ENCODE measurements at places on chromosomes 12 and 14.

- no peak for DNase-seq
These were observed 133.3 kb upstream of the SLCO1C1 start for GRCh38 chr12:20561871-20562270.

GRCh38 chr14:81474148-81474492 lies 59.5 kb downstream of the SEL1L start:
- no peak for DNase-seq

DNA sequence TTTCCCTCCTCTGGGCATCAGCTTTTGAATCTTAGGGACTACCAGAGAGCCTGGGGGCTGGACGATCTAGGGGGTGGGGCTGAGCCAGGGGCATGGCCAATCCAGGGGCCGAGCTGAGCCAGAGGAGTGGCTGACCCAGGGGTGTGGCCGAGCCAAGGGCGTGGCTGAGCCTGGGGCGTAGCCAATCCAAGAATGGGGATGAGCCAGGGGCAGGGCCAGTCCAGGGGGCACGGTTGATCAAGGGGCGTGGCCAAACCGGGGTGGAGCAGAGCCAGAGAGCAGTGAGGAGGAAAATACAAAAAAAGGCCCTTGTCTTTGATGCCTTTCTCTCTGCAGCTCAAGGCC lies 219.3 kb upstream of the NOS1 start:
- DNase-seq, result no peak

GRCh38 chr14:34713681-34714319 lies 593 bp downstream of the CFL2 start:
- DNase-seq, result peak; percentile 5

- no peak for DNase-seq
These were observed 130.5 kb downstream of the ZFP36L1 start for GRCh38 chr14:68662392-68662791.

- no peak for DNase-seq
These were observed 2.1 kb downstream of the ITGA5 start for GRCh38 chr12:54416687-54417603.

- no peak for DNase-seq
These were observed 85.7 kb downstream of the KIF26A start for GRCh38 chr14:104224131-104224505.

GRCh38 chr14:50001999-50002925 lies 109.4 kb downstream of the ARF6 start:
- peak; percentile 72 for DNase-seq

DNA sequence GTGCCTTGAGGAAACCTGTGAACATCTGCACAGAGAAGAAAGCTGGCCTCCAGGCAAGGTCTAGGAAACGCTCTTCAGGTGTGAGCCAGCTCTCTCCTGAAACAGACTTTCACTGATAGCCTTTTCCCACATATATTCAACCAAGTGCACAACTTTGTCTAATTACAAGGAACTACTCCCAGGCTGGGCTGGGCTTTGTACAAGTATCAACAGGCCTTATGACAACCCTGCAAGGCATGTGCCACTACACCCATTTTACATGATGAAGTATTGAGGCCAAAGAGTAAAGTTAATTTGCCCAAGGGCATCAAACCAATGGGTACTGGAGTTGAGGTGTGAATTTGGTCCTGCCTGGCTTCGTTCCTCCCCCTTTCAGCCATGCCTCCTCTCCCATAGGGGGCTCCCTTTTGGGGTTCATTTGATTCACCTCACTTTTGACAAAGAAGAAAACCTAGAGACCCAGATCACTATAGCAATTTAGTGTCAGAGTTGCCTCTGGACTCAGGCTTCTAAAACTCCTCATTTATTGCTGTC lies 2.1 kb downstream of the CSRP2 start:
- DNase-seq, result no peak

DNA sequence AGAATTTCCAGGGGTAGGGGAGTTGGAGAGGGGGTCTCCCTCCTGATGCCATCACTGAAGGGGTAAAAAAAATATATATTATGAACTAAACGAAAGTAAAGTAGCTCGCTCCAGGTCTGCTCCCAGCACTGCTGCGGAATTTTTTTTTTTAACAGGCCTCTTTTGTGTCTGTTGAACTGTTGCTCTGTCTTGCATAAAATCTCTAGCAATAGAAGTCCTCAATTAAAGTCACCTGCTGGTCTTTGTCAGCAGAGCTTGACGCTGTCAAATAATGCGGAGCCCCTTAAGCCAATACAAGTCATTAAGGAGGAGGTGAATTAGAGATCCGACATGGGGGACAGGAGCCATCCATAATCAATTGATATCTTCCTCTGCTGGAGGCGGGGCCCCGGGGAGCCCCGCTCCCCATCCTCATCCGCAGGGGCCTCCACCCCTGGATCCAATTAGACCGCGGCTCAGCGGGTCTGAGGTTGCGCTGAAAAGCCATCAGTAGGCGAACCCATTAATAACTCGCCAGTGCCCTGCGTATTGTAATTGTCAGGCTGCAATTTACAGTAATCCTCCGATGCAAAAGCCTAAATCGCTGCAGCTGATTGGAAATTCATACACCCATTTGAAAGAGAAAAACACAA lies 85.6 kb downstream of the DICER1 start:
- no peak for DNase-seq

- DNase-seq, result no peak
These were observed 244.9 kb downstream of the ADAMTS20 start for GRCh38 chr12:43307126-43307525.

GRCh38 chr12:116434155-116435011 lies 124.8 kb upstream of the MAP1LC3B2 start:
- no peak for DNase-seq

DNA sequence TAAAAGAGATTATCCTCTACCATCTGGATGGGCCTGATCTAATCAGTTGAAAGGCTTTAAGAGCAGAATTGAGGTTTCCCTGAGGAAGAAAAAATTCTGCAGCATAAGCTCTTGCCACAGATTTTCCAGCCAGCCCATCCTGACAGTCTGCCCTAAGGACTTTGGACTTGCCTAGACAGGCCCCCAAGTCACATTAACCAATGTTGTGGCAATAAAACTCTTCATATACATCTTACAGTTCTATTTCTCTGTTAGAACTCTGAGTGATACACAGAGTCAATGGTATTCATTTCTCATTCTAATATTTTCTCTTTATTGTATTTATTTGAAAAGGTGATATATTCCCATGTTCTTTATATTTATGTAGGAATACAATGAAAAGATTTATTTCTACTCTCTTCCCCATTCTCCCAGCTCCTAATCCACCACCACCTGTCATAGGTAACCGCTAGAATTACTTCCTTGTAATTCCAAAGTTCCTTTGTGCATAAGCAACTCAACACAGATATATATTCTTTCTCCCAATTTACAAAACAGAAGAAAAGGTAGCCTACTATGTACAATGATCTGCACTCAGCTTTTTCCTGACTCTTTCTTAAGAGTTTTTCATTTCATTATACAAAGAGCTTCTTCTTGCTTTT lies 182.1 kb downstream of the CAPZA3 start:
- no peak for DNase-seq

GRCh38 chr14:29944091-29944490 lies 16.4 kb upstream of the PRKD1 start:
- DNase-seq, result no peak

GRCh38 chr12:71981149-71981548 lies 42.5 kb downstream of the TPH2 start:
- DNase-seq, result no peak

- no peak for DNase-seq
These were observed 49.1 kb downstream of the KCNA1 start for GRCh38 chr12:4958697-4959375.

DNA sequence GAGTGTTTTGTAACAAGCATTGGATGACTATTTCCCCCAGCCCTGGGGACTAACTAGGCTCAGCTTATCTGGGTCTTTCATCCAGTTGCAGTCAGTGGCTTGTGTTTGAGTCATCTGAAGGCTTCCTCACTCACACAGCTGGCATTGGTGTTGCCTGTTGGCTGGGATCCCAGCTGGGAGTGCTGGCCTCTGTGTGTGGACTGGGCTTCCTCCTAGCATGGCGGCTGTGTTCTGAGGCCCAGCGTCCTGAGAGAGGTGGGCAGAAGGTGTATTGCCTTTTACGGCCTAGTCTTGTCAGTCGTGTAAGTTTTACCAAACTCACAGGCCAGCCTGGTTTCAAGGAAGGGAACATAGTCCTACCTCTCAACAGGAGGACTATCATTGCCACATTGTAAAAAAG lies 28.3 kb upstream of the PPP2R5C start:
- no peak for DNase-seq

DNA sequence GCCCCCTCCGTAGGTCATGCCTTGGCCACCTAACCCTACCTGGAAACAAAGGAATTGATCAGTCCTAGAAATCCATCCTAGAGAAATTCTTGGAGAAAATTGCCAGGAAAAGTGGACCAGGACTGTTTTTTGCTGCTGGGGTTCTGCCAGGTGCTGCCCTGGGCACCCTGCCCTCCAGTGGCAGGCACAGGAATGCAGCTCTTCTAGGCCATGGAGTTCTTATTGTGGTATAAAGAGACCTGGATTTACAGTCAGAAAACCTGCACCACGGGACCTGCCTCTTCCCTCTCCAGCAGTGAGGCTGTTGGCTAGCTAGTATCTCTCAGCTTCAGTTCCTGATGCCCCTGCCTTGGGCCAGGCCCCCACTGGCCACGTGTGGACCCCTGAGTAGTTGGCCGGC lies 59.7 kb downstream of the SLC24A4 start:
- no peak for DNase-seq

- no peak for DNase-seq
These were observed 36.4 kb upstream of the NR1H4 start for GRCh38 chr12:100437038-100437841.

DNA sequence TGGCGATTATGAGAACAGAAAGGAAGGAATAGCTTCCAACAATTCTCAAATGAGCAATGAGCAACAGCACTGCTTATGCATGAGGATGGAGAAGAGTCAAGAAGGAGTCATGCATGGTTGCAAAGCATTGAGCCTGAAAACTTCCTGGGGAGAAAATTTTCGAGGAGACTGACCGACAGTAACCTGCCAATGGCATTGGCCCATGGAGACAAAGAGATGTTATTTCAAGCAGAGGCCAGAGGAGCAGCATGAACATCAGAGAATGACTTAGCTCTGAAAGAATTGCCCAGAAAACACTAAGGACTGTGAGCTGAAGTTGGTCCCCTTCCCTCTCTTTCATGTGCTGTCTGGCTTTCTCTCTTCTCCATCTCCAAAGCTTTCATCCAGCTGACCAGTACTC lies 343.4 kb downstream of the ADAMTS20 start:
- no peak for DNase-seq

- no peak for DNase-seq
These were observed 1337.6 kb downstream of the LRFN5 start for GRCh38 chr14:42944284-42944683.

GRCh38 chr14:64225151-64225757 lies 68.9 kb downstream of the ESR2 start:
- DNase-seq, result no peak

DNA sequence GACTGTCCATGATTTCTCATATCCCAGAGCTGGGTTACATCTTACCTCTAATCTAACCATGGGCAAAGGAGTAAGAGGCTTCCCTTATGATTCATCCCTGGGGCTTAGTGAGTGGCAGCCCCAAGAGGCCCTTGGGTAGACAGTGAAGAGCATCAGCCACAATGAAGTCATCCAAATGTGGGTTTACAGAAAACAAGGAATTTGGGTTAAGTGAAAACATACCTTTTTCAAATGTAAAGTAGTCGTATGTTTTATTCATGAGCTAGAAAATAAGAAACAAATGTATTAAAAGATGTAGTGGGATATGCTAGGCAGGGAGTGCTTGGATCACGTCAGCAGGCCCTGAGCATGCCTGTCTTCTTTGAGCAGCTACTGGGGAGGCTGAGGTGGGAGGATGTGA lies 54.0 kb upstream of the ELK3 start:
- no peak for DNase-seq

- DNase-seq, result no peak
These were observed 474 bp downstream of the FITM1 start for GRCh38 chr14:24130717-24131548.

- no peak for DNase-seq
These were observed 53.8 kb downstream of the C14orf132 start for GRCh38 chr14:96092936-96093335.

DNA sequence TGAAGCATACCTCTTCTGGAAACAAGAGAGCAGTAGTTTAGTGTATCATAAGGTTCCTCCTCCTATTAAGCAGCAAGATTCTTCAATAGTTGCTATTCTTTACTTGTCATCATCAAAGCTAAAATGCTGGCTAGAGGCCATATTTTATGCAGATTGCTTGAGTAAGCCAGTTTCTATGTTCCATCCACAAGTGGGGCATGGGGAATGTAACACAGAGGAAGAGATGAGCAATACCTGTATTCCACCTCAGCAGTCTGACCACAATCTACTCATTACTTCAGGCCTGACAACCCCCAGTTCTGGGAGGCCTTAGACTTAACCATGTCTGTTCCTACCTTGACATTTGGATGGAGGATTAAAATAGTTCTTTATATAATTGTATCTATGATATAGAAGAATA lies 423.6 kb downstream of the BTG1 start:
- peak; percentile 29 for DNase-seq

- DNase-seq, result no peak
These were observed 47.1 kb downstream of the SEC23A start for GRCh38 chr14:39055786-39056474.

GRCh38 chr14:23297611-23298277 lies 4.9 kb downstream of the PPP1R3E start:
- no peak for DNase-seq

GRCh38 chr12:5521456-5522325 lies 89.8 kb downstream of the NTF3 start:
- no peak for DNase-seq

GRCh38 chr14:78207414-78207813 lies 37.2 kb downstream of the NRXN3 start:
- no peak for DNase-seq

GRCh38 chr14:69345402-69345801 lies 52.7 kb downstream of the ERH start:
- no peak for DNase-seq

DNA sequence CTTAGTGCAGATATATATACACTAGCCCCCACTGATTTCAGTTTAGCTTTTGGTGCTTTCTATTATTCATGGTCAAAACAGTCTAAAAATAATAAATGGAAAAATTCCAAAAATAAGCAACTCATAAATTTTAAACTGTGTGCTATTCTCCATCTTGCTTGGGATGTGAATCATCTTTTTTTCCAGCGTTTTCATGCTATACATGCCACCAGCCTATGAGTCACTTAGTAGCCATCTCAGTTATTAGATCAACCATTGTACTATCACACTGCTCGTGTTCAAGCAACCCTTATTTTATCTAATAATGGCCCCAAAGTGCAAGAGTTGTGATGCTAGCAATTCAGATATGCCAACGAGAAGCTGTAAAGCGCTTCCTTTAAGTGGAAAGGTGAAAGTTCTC lies 73.9 kb upstream of the KRR1 start:
- no peak for DNase-seq

GRCh38 chr14:77613201-77613600 lies 3.2 kb downstream of the SPTLC2 start:
- no peak for DNase-seq

DNA sequence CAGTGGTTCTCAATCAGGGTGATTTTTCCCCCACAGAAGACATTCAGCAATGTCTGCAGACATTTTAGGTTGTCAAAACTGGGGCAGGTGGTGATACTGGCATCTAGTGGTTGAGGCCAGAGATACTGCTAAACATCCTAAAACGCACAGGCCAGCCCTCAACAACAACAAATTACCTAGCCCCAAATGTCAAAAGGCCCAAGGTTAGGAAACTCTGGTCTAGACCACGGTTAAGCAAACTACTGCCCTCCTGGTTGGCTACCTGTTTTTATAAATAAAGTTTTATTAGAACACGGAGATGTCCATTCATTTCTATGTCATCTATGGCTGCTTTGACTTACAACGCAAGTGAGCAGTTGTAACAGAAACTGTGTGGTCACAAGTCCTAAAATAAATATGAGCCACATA lies 186.7 kb downstream of the EFCAB11 start:
- DNase-seq, result no peak
